ENCODE measurements at places on chromosomes 1 and 21.

GRCh38 chr21:22679207-22679606 lies 1681.0 kb downstream of the NCAM2 start:
- no peak for DNase-seq

- no peak for DNase-seq
These were observed 57.9 kb upstream of the AJAP1 start for GRCh38 chr1:4596486-4596885.

DNA sequence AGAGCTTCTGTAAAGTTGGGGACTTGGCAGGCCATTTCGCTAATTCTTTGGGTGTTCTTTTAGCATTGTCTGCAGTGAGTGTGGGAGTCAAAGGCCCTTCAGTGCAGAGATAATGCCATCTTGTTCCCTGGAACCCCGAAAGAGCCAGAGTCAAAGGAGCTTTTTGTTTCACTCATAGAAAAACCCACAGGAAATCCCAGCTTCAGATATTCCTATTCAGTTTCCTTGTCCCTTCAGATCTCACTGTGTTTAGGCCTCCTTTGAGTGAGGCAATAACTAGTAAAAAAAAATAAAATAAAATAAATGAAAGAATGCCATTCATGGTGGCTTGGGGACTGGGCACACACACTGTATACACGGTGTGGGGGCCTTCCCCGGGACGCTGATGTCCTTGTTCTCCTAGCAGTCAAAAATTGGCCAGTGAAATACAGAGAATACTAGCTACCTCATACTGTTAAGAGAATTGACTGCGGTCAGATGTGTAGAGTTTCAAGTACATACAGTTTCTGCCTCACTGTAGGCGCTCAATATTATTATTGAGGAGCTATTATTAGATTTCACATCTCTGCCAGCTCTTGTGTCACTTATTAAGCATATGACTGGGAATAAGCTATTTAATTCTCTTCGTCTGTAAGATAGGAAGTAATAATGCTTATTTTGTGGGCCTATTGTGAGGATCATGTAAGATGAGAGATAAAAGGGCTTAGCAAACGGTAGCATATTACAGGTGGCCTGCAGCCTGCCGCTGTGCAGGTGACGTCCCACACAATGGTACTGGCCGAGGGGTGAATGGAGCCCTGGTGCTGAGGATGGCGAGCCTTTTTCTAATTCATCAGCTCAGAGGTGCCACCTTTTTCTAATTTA lies 16.7 kb downstream of the DISC1 start:
- no peak for DNase-seq

DNA sequence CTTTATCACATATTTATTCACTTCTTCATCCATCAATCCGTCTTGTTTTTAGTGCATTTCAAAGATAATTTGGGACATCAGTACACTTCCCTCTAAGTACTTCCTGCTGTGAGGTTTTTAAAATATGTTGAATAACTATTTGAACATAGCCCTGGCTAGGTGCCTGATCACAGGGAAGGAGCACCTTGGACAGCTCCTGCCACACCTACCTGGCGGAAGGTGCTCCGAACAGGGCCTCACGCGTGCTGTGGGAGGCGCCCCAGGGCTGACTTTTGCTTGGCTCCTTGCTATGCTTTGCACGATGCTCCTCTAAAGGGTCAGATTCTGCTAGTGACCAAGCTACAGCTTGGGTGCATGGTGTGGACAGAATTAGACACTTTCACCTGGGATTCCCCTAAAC lies 4.9 kb upstream of the ATXN7L2 start:
- no peak for DNase-seq

- no peak for DNase-seq
These were observed 11.2 kb upstream of the HMGCS2 start for GRCh38 chr1:119779869-119780356.

GRCh38 chr1:235843461-235843961 lies 23.2 kb downstream of the LYST start:
- DNase-seq: no peak

GRCh38 chr1:165481820-165482532 lies 37.0 kb upstream of the RXRG start:
- DNase-seq: no peak

- DNase-seq: no peak
These were observed 23.4 kb upstream of the ARF1 start for GRCh38 chr1:228058949-228059633.

DNA sequence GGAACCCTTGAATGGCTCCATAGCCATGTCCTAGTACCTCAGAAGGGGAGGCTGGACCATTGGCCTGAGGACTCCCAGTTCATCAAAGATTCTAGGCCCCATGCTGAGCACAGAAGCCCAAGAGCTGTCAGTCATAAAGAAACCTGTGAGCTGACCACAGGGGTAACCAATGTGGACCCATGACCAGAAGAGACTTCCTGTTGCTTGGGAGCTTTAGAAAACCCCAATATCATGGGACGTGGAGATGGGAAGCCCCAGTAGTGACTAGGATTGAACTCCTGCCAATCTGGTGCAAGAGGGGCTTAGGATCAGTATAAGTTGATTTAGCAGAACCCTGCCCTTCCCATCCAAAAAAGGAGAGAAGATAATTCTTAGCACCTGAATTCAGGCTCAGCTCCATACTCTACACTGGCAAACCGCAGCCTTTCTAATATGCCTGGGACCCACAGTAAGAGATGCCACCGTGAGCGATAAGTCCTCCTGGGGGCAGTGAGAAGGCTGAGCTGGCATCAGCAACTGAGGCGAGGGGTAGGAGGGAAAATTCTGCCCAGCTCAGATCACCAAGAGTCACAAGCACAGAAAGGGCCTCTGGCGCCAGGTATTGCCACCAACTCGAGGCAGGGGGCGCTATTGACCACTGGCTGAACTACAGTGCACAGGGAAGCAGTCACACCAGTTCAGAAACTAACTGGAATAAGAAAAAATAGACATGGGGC lies 108.9 kb downstream of the CAPN8 start:
- DNase-seq: peak; percentile 44

GRCh38 chr21:28687586-28687985 lies 305.1 kb downstream of the LTN1 start:
- no peak for DNase-seq

DNA sequence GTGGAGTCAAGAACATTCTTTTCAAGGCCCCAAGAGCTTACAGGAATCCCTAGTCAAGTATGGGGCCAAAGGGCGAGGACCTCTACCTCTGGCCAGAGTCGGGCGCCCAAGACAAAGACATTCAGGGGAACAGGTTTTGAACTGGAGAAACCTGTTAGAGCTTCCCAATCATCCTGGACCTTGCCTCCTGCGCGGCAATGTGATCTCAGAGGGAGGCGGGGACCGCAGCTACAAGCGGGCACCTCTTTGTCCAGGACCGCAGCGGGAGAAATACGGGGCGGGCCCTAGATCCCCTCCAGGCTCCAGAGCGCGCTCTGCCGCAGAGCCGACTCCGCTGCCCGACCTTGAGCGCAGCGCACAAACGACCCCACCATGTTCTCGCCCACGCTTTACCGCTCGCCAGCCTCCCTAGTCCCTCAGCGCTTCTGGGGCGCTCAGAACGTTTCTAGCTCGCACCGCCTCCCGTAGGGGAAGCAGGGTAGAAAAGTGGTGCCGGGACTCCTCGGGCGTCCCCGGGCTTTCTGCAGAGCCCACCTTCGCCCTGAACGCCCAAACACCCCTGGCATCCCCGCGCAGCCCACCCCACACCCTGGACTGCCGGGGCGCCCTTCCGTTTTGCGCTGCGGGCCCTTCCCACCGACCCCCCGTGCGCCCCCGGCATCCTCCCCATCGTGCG lies 28.1 kb downstream of the RABIF start:
- no peak for DNase-seq

GRCh38 chr1:224770336-224770693 lies 154.2 kb downstream of the CNIH3 start:
- DNase-seq: no peak

DNA sequence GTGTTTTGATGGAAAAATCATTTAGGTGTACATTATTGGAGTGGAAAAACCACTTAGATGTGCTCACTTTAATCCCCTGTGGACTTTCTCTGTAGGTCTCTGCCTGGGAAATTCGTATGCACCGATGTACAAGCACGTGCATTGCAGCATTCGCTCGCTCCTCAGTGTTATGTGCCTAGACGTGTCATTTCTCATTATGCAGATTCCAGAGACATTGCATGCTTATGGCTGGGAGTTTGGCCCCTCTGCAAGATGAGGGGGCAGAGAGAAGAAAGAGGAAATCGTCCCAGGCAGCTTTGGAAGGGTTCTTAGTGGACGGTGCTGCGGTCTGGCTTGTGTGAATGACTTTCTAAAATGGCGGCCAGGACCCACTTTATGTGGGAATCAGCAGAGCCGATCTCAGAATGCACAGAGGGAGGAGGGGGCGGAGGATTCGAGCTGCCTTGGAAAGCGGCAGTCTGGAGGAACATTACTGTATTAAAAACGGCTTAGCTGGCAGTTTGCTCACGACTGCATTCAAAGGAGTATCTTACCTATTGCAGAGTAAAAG lies 2.3 kb downstream of the SPEN start:
- peak; percentile 66 for DNase-seq

GRCh38 chr1:91778964-91779363 lies 107.0 kb downstream of the TGFBR3 start:
- peak; percentile 70 for DNase-seq

GRCh38 chr1:116494353-116494692 lies 76.5 kb downstream of the CD58 start:
- DNase-seq: no peak

GRCh38 chr21:15343066-15343465 lies 278.3 kb upstream of the NRIP1 start:
- DNase-seq: no peak

GRCh38 chr1:66951513-66951912 lies 26.7 kb downstream of the MIER1 start:
- DNase-seq: peak; percentile 21

- DNase-seq: peak; percentile 18
These were observed 3.5 kb upstream of the SLC44A5 start for GRCh38 chr1:75614399-75614756.

- no peak for DNase-seq
These were observed 378.8 kb downstream of the USP25 start for GRCh38 chr21:16108561-16109075.

DNA sequence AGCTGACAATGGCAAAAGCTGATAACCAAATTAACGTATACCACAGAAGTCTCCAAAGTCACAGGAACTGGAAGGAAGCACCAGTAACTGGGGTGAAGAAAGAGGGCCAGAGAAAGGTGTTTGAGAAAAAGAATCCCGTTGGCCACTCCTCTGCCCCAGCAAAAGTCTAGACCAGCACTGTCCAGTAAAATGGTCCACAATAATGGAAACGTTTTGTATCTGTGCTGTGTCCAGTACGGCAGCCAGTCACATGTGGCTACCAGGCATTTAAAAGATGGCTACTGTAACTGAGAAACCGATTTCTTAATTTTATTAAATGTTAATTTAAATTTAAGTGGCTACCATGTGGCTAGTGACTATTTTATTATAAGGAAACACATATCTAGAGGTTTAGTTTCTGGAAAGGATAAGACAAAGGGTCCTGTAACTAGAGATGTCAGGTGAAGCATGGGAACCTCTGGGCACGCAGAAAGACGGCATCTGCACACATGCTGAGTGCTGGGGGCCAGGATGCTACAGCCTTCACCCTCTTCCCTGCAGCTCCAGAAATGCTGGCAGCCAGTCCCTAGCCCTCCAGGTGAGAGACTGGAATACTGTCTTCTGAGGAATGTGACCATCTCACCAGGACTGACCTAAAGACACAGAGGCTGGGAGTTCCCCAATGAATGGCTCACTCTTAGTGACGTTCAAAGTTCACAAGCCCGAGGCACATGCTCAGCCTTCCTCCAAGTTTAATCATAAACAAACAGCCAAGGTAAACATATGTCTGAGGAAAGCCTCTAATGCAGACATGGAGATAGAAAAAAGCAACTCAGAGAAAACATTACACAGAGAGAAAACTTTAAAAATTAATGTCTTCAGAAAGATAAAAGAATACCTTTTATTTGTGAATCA lies 50.7 kb downstream of the JAK1 start:
- DNase-seq: no peak

DNA sequence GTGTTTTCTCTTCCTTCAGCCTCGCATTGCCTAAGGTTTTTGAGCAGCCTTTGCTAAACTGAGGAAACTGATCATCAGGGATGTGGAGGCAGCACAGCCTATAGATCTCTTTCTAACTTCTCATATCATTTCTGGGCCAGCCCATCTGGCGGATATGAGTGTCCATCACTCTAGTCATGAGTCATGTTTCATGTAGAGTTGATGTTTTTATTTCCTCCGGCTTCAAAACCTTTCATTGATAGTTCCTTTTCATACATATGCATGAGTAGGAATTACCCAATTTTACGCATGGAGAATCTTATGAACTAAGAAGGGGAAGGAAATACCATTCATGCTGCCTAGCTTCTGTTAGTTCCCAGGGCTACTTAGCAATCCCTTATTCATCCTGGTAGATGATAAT lies 66.3 kb downstream of the SPATA46 start:
- peak; percentile 79 for DNase-seq

DNA sequence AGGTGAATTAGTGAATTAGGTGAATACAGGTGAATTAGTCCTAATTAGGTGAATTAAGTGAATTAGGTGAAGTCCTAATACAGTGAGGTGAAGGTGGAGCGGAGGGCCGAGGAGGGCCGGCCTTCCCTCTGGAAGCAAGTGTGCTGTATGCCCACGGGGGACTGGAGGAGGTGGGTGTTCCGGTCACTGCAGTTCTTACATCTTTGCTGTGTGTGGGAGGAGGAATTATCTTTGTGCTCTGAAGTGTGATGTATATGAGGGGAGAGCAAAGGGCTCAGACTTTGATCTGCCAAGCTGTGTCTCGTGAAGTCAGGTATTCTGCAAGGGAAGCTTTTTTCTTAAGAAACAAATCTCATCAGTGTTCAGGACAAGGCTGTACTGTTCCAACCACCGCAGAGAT lies 45.4 kb downstream of the AGPAT3 start:
- DNase-seq: no peak

GRCh38 chr1:184664042-184664660 lies 90.5 kb downstream of the EDEM3 start:
- DNase-seq: peak; percentile 54

- DNase-seq: no peak
These were observed 80.4 kb downstream of the KIF26B start for GRCh38 chr1:245235156-245235555.

- peak; percentile 12 for DNase-seq
These were observed 85.4 kb upstream of the OLIG2 start for GRCh38 chr21:32940079-32941014.

- DNase-seq: no peak
These were observed 78.5 kb downstream of the GALNT2 start for GRCh38 chr1:230145505-230145899.

GRCh38 chr1:5933050-5933449 lies 59.2 kb downstream of the NPHP4 start:
- DNase-seq: no peak

GRCh38 chr1:214638997-214639396 lies 36.0 kb downstream of the CENPF start:
- no peak for DNase-seq

GRCh38 chr1:169196581-169196980 lies 90.1 kb downstream of the ATP1B1 start:
- DNase-seq: no peak
